ENCODE measurements at places on chromosomes 1 and 21. TPM values are rescaled to one million over a fixed set of nuclear protein-coding genes. Genes with fewer than 3 reads are reported as not detected.

The FNDC5 gene
- not detected for polyA plus RNA-seq

The IQCC gene
- polyA plus RNA-seq: 3.6 TPM

DNA sequence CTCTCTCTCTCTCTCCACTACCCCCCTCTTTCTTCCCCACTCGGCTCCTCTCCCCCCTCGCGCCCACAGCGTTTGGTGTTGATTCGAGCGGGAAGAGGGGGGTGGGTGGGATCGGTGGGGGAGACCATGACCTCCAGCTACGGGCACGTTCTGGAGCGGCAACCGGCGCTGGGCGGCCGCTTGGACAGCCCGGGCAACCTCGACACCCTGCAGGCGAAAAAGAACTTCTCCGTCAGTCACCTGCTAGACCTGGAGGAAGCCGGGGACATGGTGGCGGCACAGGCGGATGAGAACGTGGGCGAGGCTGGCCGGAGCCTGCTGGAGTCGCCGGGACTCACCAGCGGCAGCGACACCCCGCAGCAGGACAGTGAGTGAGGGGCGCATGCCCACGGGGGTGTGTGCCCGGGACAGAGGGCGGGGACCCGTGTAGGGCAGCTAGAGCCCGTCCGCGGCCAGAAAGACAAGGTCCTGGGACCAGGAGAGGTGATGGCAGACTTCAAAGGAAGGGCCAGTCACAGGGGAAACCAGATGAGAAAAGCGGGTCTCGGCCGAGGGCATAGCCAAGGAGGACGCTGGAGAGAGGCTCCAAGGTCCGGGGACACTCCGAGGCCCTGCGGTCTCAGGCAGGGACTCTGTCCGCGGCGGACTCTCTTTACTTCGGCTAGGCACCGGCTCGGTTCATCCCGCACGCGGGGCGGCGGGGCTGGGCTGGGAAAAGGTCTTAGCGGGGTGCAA lies at the start of gene PRRX1:
Gene PRRX1, plus strand, starts transcription at position 39 of the 735 bp plus-strand sequence. Its CDS starts 88 bp downstream, at position 127.
- no peak for DNase-seq

DNA sequence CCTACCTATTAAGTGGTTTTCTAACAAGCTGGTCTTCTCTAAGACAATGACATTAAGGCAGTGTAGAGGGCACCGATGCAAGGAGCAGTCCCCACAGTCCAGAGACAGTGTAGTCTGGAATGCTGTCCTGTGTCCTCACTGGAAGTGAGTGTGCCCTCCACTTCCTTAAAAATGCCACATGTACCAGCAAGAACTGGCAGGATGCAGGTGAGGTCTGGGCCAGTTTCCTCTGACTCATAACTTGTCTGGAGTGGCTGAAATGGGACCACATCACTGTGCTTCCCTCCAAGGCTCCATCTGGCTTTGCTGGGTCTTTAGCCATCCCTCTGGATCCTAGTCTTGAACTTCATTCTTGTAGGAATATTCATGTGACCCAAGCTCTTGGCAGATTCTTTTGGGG lies 170.5 kb upstream of the KIAA0040 start:
- peak; percentile 58 for DNase-seq

DNA sequence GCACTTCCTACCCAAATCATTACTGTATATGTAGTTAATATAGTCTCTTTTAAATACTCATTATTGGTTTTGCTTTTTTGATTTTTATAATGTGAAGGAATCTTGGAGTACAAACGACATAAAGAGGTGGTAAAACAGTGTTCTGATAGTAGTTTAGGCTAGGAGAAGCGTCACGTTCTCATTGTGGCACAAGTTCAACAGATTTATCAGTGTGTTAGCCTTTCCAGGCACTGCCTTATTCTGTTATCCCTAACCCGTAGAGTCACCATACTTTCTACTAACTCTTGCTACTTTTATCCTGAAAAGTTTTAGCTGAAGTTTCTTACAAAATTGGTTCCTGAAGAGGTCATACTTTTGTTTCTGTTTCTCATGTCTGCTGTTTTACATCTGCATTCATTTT lies 174.6 kb upstream of the CACYBP start:
- no peak for DNase-seq

DNA sequence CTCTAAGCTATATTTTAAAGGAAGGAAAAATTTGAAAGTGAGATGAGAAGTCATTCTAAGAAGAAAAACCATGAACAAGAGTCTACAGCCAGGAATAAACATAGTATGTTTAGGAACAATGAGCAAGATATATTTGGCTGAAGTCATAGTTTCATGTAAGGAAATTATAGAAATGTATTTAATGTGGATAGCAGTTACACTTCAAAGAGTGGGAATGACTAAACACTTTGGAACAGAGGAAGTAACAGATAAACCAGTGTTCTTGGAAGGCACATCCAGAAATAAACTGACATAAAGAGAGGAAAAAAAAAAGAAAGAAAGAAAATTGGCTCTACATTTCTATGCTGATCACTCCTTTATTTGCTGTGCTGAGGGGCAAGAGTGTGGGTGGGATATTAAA lies 18.0 kb downstream of the C8A start:
- DNase-seq: no peak

- DNase-seq: no peak
These were observed 41.8 kb downstream of the RUNX3 start for GRCh38 chr1:24888061-24888970.

Data from foreskin keratinocyte (primary cell).